ENCODE measurements at places on chromosomes 5 and 9. TPM values are rescaled to one million over a fixed set of nuclear protein-coding genes. Genes with fewer than 3 reads are reported as not detected.

DNA sequence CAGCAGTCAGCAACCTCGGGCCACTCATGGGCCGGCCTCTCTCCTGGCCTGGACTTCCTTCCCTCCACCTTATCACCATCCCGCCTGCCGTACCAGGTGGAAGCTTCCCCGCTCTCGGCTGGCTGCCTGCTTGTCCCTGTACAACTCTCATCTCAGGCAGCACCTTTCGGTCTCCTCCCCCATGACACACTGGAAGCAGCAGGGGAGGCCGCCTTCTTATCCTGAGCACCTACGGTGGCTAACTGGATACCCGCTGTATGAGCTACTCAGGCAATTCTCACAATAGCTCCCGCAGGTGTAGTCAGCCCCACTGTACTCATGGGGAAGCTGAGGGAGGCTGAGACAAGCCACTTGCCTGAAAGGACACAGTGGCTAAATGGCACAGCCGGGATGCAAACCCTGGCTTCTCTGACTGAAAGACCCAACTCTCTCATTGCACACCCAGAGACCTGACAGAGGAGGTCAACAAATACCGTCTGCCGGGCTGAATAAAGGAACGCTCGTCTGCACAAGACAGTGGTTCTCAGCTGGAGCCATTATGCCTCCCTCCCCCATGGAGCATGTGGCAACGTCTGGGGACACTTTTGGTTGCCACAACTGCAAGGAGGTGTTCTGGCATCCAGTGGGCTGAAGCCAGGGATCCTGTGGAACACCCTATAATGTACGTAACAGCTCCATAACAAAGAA is 9.6 kb downstream of the STK10 start:
- DNase-seq: no peak

DNA sequence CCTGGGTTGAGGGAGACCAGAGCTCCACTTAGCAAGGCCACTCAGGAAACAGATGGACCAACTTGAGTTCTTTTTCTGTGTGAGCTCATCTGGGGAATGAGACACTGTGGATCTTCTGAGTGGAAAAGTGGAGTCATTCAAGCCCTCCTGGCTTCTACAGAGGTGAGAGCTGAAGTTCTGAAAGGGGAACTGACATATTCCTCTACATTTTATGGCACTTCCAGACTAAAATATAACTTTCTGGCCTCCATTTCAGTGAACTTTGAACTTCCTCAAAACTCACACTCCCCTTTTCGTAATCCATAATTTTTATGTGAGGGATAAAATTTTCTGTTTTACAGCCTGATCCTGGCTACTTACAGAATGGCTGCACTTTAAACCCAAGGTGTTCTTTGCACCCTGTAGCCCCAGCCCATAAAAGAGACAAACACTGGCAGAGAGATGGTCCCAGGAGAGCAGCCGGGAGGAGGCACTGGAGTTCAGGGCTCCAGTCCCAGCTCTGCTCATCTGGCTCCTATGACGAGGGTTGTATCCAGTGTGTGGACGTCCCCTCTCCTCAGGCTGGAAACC is 10.8 kb downstream of the SPAAR start:
- no peak for DNase-seq

GRCh38 chr5:78509145-78509865 is 139.3 kb downstream of the LHFPL2 start:
- DNase-seq: no peak

Gene SPOUT1
- 60.4 TPM for total RNA-seq

DNA sequence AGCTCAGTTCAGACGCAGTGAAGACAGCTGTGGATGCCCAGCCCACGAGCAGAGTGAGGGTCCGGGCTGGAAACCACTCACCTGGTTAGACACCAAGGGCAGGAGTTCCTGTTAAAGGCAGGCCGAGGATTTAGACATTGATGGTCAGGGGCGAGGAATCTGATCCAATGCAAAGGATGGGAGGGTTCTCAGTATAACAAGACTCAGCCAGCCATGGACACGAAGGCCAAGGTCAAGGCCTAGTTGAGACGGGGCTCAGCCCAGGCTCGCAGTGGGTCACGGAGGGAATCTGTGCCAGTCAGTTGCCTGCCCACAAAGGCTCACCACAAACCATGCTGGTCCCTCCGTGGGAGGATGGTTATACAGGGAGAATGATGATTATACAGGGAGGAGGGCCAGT is 63.3 kb upstream of the FCN1 start:
- no peak for DNase-seq

DNA sequence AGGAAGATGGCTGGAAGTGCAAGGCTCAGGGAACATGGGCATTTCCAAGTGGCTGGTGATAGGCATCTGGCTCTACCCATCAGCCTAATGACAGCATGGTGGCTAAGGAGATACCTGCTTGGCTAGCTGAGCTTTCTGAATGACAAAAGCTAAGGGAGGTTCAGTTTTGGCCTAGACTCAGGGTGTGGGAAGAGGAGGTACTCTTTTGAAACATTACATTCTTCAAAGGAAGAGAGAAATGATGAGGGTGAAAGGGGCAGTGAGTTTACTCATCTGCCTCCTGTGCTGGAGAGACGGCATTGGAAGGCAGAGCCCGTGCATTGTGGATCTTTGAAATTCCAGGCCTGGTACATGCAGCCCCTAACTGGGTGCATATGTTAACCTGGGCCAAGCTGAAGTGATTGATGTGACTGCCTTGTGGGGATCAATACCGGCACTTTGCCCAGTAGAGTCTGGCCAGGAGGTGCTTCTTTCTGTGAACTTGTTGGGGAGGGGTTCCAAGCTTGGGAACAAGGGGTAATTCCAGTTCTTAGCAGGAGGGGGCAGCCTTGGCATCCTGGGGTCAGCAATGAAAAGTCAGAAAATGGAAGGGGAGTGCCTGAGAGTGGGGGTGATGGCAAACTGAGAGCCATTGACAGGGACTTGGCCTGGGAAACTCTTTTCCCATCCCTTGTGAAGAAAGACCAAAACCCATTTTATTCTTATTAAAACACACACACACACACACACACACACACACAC is 108.6 kb downstream of the ACER2 start:
- no peak for DNase-seq

DNA sequence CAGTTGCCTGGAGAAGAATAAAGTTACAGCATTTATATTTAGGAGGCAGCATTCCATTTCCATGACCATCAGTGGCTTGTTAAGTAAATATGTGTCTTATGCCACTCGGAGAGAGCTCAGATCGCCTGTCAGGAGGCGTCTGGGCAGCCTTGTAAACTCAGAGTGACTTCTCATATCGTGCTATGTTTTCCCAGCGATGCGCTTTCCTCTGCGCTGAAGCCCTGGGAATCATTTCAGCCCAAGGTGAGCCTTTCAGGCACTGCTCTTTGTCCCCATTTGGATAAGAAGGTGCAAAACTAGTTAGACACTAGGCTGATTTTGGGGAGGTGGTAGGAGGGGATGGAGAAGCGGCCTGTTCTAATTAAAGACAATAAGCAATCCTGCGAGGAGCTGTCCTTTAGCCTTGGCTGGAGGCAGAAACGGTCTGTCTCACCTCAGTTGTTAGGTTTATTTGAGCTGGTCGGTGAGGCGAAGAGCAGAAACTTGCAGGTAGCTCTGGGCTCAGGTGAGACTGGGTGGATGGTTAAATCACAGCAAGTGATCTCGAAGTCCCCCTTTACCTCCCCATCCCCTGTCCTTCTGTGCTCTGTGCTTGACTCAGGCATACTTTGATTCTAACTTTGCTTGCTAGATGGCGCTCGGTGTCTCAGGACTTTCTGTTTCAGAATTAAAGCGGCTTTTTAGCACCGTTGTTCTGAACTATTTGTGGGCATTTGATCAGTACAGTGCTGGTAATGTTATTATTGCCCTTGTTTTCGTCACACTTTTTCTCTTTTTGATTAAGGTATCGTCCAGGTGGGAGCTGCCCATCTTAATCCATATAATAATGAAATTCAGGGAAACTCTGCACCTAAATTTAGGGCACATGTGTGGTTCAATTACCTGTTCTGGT is 24.6 kb downstream of the NR2F1 start:
- no peak for DNase-seq

DNA sequence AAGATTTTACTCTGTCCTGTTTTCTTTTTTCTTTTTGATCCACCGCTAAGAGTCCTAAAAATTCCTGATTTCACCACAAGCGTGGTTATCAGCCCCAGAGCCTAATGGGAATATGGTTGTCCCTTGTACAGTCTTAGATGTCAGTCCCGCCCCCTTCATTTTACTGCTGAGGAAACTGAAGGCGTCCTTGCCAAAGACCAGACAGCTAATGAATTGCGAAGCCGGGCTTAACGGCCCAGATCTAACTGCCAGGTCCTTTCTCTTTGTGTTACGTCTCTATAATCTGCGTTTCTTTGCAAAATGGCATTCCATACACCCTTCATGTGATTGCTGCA is 497 bp downstream of the NSA2 start:
- no peak for DNase-seq

Gene ANKRD31
- 2.8 TPM for total RNA-seq

GRCh38 chr5:13354611-13355010 is 589.9 kb downstream of the DNAH5 start:
- no peak for DNase-seq

GRCh38 chr9:87557996-87558395 is 60.3 kb downstream of the DAPK1 start:
- no peak for DNase-seq

Gene HRCT1
- total RNA-seq: not detected

DNA sequence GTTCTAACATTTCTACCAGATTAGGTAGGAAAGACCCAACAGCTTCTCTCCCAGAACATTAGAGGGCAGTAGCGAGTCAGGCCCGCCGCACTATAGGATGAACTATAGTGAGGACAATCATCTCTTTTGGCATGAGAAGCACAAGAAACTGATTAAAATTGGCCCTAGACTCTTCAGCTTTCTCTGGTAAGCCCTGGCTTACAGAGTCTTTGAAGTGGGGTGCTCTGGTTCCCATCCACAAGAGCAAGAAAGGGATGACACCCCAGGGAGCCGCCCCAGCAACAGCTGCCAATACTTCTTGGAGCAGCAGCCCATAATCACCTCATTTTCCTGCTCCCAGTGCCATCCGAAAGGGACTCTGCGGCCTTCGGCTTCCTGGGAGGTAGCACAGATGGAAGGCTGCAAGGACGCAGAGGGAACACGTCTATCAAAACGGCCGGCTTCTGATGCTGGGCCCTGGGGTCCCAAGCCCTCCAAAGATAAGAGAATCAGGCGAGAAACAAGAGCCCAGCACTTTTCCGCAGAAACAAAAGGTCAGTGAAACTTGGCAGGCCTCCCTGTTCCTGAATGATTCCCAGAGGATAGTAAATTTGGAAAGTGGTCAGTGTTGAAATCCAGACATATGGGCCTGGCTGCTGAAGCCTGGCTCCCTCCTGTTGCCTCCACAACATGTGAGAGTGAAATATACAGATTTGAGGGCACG is 69.3 kb downstream of the HSD17B3 start:
- peak; percentile 41 for DNase-seq

Measured in naive thymus-derived CD8-positive, alpha-beta T cell (primary cell).